Left ventricle myocardium superior (tissue), 1 donor: ENCODE measurements at places on chromosomes 1 and 21.

DNA sequence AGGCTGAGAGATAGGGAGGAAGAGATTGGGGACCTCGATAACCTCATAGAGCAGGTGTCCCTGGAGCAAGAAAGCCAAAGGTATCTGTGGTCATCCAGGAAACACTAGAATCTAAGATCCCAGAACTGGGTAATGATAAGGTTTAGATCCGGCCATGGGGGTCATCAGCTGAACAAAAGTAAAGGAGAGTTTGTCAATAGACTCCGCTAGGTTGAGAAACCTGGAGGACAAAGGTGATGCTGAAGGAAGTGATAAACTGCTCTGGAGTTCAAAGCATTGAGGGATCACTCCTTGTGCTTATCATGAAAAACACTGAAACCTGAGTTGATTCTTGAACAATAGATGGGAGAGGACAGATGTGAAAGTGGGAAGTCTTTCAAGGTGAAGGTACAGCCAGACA, 59.5 kb upstream of the SLC2A1 start:
- DNase-seq = no peak

DNA sequence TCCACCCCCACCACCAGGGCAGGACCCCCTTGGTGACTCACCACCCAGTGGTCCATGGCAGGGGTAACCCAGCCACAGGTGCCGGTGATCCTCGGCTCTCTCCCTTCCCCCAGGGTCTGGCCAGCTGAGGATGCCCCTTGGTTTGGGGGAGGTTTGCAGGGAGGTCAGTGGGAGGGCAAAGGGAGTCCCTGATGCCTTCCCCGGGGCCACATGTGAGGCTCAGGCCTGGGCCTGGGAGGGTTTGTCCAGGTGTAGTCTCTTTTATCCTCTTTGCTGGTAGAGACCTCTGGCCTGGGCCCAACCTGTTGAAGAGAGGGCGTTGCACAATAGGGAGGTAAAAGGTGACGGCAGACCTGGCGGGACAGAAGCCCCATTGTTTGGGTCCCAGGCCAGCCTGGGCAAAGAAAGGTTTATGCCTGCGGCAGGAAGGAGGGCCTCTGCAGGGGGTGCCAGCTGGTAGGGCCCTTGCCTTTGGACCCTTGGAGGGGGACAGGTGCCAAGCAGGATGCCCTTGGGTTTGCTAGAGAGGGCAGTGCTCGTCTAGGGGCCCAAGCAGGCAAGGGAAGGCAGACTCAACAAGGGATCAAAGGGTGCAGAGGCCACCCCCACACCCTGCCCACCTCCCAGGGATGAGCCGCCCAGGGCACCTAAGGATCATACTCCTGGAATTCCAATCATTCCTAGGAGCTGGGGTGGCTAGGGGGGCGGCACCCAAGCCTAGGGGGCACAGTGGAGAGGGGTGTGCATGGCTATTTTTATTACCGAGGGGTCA, 760 bp upstream of the TINAGL1 start:
- no peak for DNase-seq

- DNase-seq = no peak
Measured at GRCh38 chr1:183349201-183349711, 68.9 kb downstream of the NMNAT2 start.

- no peak for DNase-seq
Measured at GRCh38 chr1:178262120-178262500, 168.2 kb downstream of the RASAL2 start.

DNA sequence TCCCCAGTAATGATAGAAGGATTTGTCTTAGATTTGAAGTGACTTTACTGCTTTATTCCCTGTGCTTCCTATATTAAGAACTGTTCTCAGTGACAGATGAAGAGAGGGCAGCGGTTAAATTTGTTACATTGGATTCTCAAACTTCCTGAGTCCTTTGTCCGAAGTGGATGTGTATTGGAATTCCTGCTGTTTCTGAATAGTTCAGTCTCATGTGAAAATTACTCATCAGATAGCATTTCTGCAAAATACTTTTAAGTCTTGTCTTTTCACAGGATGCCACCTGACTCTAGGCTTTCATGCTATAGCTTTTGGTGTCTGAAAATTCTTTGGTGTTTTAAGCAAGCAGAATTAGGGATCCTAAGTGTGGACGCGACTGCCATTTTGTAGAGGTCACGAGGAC, 83.6 kb downstream of the PRDM2 start:
- no peak for DNase-seq

DNA sequence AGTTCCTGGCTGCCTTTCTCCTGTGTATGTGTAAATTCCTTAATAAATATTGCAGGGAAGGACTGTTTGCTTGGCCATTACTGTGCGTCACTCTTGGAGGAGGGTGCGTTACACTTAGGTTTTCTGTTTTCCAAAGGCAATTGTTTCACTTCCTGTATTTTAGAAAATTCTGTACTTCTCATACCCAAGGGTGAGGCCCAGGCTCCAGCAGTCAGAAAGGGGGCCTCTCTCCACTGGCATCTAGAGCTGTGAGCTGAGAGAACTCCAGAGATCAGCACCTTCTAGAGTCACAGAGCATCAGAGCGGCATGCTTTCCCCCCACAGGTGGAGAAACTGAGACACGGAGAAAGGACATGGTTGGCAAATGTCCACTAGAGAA, 27.0 kb upstream of the ZFP69B start:
- no peak for DNase-seq

GRCh38 chr1:87103074-87103473, 188.6 kb downstream of the HS2ST1 start:
- no peak for DNase-seq

- no peak for DNase-seq
Measured at GRCh38 chr1:44371206-44371605, 16.1 kb upstream of the ERI3 start.

- no peak for DNase-seq
Measured at GRCh38 chr1:153246018-153246417, 13.5 kb upstream of the LORICRIN start.

- DNase-seq = no peak
Measured at GRCh38 chr1:33824971-33825370, 38.9 kb upstream of the HMGB4 start.

GRCh38 chr21:34110594-34111202, 37.3 kb downstream of the MRPS6 start:
- no peak for DNase-seq

DNA sequence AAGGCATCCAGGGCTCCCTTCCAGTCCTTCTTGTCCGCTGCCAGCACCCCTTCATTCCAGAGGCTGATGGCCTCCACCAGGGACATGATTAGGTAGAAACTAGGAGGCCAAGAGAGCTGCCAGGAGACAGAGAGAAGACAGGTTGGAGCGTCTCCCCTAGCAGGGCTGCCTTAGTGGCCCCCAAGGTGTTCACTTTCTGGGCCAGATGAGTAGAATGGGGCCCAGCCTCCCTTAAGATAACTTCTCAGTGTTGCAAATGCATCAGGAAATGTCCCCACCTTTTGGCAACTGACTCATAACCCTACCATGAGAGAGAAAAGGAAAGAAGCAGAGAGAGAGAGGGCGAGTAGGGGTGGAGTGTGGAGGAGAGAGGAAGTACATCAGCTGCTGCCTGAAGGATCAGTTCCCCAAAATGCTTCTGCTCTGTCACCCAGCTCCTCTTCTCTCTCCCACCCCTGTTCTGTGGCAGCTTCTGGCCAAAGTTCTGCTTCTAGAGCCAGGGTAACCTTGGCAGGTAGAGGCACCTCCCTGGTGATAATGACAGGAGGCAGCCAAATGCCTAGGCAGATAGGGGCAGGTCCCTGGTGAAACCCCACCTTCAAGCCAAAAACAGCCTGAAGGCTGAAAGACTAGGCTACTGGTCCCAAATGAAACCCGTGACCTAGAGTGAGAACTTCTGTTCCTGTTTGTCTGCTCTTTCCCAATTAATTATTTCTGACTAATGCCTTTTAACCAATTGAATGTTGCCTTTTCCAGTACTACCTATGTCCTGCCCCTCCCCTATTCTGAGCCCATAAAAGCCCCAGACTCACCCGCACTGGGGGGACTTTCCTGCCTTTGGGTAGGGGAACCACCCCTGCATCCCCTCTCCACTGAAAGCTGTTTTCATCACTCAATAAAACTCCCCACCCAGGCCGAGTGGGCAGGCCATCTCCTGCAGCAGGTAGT, at the start of gene NCF2:
NCF2 (minus strand) TSS at position 216 of the 948 bp plus-strand sequence; CDS start at position 86, 130 bp downstream.
- no peak for DNase-seq

- no peak for DNase-seq
Measured at GRCh38 chr1:53274026-53274425, 35.7 kb upstream of the MAGOH start.

DNA sequence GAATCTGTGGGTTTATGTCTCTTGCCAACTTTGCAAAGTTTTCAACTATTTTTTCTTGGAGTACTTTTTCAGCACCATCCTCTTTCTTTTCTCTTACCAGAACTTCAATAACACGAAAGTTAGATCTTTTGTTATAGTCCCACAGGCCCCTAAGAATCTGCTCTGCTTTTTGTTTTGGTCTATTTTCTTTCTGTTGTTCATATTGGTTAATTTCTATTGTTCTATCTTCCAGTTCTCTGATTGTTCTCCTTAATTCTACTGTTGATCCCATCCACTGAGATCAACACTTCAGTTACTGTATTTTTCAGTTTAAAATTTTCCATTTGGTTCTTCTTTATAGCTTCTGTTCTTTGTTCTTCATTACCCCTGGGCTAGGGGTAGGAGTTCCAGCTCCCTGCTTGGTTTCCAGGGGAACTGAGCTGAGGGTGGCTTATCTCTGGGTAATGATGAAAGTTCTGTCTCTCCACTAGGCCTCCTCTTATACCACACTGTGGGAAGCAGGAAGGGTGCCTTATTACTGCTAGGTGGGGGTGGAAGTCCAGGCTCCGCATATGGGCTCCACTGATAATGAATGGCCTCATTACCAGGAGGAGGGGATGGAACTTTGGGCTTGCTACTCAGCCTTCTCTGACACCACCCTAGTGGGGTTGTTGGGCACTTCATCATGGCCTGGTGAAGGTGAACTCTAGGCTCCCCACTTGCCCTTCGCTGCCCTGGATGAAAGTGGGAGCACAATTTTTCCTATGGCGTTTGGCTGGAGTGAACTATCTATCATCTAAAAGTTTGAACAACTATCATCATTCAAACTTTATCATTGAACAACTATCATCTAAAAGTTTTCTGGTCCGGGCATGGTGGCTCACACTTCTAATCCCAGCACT, 39.3 kb downstream of the NAV1 start:
- no peak for DNase-seq
